Fibroblast of the aortic adventitia (primary cell): ENCODE measurements at places on chromosomes 12 and 14. TPM values are rescaled to one million over a fixed set of nuclear protein-coding genes. Genes with fewer than 3 reads are reported as not detected.

DNA sequence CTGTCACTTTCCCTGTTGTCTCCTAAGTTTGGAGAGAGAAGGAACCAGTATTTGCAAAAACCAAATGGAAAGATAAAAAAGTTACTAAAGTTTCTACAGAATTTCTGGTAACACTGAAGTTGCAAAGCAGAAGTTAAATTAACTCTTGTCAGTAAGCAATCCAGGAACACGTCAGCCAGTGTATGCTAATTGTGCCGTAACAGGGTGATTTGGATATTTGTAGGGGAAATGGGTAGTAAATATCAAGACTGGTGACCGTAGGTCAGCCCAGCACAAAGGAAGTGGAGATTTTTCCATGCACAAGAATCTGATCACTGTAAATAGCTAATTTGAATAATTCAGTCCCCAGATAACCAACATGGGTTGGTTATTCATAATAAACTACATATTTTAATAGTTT lies 2.3 kb downstream of the CDKN1B start:
- peak; percentile 35 for DNase-seq

PPFIBP1 gene
- total RNA-seq, result 131 and 211 TPM in 2 replicates

DNA sequence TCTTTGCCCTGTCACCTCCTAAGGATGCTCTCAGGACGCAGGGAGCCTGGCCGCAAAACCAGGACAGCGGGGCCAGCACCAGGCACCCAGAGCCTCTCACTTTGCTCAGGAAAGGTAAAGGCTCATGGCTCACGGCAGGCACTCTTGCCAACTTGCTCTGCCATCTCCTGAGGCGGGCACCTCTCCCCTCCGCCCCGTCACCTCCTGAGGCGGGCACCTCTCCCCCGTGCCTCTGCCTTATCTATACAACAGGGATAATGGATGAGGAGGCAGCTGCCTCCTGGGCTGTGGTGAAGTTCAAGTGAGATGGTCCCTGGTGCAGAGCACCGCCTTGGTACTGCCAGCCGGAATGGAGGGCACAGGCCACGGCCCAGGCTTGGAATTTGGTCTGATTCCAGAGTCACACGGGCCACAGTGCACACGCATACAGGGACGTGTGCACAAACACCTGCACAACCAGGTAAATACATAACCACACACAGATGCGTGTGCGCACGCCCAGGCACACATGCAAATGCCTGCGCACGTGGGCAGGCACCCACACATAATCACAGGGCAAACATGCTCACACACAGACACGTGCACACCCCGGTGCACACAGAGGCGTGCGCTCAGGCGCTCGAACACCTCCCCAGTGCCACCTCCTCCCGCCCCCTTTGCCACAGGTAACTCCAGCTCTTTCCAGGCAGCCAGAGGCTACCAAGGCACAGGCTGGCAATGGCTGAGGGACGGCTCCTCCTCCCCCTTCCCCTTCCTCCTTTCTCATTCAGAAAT lies 11.6 kb downstream of the DEGS2 start:
- no peak for DNase-seq

ISCU gene
- 136 TPM in 2 replicates for total RNA-seq

DNA sequence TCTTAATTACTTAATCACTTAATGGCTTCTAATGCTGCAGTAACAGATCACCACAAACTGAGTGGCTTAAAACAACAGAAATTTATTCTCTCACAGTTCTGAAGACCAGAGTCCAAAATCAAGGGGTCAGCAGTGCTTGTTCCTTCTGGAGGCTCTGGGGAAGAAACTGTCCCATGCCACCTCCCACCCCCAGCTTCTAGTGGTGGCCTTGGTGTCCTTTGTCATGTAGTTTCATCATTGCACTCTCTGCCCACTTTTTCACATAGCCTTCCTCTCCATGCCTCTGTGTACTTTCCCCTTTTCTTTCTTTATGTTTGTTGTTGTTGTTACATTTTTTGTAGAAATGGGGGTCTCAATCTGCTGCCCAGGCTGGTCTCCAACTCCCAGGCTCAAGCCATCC lies 16.1 kb upstream of the UBC start:
- DNase-seq, result no peak

RNASE11 gene
- not detected in 2 replicates for total RNA-seq

OAS3 gene
- total RNA-seq, result 3.9 and 5.3 TPM in 2 replicates
